Hepatic stellate cell (primary cell): ENCODE measurements at places on chromosomes 1 and 21.

GRCh38 chr21:32562426-32562825 is 22.9 kb downstream of the TCP10L start:
- peak; percentile 25 for DNase-seq

DNA sequence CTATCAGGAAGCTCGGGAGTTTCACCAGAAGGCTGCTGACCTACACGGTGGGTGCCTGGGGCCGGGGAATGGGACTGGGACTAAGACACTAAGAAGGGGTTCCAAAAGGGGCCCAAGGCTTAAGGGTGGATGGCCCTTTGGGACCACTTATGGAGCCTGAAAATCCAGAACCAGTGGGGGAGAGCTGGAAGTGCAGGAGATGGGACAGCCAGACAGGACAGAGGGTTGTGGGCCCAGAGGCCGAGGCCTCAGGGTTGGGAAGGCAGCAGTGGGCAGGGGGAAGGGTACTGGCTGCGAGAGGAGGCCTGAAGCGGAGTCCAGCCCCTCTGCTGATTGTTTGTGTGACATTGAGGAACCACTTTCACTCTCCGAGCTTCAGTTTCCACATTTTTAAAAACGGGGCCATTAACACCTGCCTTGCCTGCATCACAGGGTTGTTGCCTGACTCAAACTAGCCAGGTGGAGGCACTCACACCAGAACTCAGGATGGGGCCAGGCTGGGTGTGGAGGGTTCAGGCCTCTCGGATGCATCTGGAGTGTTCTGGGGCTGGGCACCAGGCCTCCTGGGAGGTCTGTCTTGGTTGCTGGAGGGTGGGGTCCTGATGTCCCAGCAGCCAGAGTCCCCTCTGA is 3.0 kb downstream of the TTC24 start:
- no peak for DNase-seq

DNA sequence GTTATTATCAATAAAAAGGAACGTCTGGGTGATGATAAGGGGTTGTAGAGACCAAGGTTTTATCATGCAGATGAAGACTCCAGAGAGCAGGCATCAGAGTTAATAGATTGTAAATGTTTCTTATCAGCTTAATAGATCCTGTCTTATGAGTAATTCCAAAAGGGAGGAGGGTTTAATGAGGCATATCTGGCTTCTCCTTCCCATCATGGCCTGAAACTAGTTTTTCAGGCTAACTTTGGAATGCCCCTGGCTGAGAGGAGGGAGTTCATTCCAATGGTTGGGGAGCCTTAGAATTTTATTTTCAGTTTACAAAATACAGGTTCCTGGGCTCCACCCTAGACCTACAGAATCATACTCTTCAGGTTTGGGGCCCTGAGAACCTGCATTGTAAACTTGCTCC is 13.5 kb downstream of the PLA2G2D start:
- no peak for DNase-seq

DNA sequence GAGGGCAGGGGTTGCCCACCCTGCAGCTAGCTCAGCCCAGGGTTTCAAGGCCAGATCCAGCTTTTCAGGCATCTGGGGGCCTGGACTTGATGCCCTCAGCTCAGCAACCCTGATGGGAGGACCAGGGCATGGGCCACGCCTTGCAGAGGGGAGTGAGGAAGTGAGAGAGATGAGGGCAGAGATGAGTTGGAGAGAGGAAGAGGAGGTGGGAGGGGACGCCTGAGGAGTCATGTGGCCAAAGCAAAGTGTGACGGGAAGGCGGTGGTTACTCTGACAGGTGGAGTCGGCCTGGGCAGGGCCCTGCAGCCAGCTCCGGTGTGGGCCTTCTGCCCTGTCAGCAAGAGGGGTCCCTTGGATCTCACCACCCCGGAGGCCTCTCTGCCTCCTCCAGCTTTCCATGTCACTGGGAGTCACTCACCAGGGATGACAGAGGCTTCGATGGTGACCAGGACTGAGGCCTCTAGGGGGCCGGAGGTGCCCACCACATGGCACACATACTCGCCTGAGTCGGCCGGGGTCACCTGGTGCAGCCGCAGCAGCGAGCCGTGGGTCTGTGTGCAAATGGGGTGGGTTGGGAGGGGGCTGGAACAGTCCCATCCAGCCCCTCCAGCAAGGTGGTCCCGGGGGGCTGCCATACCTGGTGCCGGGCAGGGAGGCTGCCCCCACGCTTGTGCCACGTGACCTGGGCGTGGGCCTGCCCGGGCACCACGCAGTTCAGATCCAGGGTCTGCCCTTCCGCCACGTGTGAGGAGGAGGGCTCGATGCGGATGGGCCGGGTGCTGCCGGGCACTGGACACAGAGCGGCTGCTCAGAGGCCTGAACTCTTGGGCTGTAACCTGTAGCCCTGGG is 40.4 kb downstream of the LDLRAD2 start:
- DNase-seq, result no peak

- DNase-seq, result no peak
Measured at GRCh38 chr1:160657250-160657781, 10.5 kb upstream of the SLAMF1 start.

DNA sequence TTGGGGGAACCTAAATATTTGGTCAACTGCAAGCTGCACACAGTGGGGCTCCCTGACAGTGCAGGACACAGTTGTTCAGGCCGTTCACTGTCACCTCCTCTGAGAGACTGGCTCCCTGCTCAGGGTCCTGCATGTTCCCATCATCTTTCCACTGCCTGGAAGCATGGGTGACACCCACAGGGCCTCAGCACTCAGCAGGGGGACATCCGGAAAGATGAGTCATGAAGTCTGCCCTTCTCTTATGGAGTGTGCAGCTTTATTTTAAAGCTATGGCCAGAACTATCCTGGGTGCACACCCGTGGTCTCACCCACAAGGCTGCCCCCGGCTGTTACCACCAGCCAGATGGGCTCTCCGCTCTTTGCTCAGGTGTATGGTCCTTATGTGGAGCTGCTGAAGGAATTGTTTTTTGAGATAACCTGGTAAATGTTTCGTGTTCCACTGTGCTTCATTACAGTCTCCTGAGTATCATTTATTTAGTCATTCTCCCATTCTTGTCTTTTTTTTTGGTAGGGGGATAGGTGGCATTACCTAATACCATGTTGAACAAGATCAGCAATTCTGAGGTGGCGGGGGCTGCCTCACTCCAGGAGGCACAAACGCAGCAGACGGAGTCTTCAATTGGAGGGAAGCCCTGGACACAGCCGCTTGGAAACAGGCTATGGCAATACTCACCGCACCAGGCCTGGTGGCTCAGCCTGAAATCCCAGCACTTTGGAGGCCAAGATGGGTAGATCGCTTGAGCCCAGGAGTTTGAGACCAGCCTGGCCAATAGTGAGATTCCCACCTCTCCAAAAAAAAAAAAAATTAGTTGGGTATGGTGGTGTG is 14.3 kb downstream of the TRIM11 start:
- DNase-seq, result no peak

DNA sequence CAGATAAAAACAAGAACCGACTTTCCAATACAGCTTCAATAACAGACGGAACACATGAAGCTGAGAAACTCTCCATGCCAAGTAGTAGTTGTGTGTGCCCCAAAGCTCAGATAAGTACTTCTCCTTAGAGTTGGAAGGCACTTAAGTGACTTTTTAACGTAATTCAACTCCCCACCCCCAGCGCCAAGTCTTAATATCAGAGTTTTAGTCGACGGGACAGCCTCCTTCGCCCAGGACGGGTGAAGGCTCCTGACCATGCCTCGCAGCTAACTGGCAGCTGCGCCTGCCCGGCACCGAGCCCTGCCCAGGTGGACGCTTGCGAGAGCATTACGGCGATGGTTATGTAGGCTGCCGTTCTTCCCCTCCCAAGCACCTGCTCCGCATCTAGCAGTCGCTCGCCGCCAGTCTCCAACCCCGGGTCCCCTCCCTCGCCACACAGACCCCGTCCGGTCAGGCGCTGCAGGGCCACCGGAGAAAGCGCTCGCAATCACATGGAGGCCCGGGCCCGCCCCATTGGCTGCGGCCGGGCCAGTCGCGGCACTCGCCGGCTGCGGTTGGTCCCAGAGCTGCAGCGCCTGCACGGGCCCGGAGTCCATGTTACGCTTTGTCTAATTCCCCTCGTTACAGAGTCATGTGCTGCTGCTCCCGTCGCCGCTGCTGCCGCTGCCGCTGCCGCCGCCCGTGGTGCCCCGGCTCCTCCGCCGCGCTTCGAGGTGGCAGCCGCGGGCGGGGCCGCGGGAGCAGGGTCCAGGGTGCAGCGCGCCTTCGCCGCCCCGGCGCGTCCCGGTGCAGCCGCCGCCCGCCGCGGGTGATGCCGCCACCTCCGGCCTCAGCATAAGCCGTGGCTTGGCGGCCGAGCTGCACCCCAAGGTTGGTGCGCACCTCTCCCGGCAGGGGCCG is at the start of gene LRRC8D:
TSS of gene LRRC8D (plus strand) at position 611 of the 900 bp plus-strand sequence. CDS start 112,037 bp downstream, outside the sequence.
- DNase-seq, result peak; percentile 77
